Hematopoietic multipotent progenitor cell treated with erythropoietin and hydrocortisone succinate and interleukin-3 and kit ligand, for 6 days (in vitro differentiated cells): ENCODE measurements at places on chromosomes 4 and X.

DNA sequence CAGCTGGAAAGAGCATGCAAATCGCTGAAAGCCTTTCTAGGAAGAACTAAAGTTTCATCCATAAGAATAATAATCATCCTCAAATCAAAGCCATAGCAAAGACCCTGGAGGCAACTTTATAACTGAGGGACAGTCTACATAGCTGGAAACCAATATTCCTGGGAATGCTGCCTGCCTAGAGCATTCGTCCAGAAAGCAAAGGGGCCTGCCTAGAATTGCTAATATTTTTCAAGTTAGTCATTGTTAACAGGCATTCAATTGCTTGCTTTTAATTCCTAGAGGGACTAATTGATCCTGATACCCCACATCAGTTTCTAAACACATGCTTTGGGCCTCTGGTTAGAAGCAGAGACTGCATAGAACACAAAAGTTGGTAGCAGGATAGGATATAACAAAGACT, 4.2 kb upstream of the PPARGC1A start:
- no peak for DNase-seq

- DNase-seq: peak; percentile 2
Measured at GRCh38 chr4:100190643-100191600, 654 bp upstream of the DDIT4L start.

- DNase-seq: peak; percentile 81
Measured at GRCh38 chr4:119286377-119287002, 35.4 kb downstream of the FABP2 start.

DNA sequence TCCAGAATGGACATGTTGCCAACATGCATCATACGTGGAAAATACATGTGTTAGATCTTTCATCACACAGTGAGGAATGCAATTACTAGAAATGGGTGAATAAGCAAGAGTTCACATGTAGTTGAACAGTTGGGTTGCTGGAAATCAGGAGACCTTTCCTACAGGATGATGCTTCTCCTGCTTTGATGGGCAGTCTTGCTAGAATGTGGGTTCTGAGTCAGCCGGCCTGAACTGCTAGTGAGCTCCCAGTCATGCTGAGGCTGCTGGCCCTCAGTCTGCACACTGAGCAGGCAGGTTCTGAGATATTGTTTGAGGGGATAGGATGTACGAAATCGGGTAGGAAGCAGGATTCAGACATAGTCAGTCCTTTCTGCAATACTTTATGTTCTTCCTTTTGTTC, 20.2 kb downstream of the MSL3 start:
- DNase-seq: no peak

GRCh38 chrX:55135171-55135570, 46.4 kb downstream of the PAGE2 start:
- DNase-seq: peak; percentile 62

GRCh38 chr4:99949034-99949998, 759 bp downstream of the H2AZ1 start:
- peak; percentile 99 for DNase-seq

- no peak for DNase-seq
Measured at GRCh38 chrX:74187211-74187610, 116.8 kb upstream of the ZCCHC13 start.

- no peak for DNase-seq
Measured at GRCh38 chrX:127459790-127460189, 592.4 kb downstream of the ACTRT1 start.

DNA sequence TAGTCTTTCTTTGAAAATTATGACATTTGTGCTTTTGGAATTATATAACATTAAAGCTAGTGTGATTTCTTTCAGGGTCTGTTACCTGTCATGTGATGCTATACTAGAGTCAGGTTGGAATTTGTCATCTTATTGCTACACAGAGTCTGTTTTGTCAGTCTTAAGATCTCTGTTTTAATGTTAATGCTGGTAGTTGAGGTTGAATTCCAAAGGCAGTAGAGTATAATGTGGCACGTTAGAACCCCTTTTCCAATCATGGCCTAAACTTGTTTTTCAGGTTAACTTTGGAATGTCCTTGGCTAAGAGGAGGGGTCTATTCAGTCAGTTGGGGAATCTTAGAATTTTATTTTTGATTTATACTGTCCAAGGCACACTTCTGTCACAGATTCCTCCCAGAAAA, 258.5 kb downstream of the PABPC4L start:
- no peak for DNase-seq

- DNase-seq: peak; percentile 55
Measured at GRCh38 chr4:41258783-41259182, 2.1 kb downstream of the UCHL1 start.

DNA sequence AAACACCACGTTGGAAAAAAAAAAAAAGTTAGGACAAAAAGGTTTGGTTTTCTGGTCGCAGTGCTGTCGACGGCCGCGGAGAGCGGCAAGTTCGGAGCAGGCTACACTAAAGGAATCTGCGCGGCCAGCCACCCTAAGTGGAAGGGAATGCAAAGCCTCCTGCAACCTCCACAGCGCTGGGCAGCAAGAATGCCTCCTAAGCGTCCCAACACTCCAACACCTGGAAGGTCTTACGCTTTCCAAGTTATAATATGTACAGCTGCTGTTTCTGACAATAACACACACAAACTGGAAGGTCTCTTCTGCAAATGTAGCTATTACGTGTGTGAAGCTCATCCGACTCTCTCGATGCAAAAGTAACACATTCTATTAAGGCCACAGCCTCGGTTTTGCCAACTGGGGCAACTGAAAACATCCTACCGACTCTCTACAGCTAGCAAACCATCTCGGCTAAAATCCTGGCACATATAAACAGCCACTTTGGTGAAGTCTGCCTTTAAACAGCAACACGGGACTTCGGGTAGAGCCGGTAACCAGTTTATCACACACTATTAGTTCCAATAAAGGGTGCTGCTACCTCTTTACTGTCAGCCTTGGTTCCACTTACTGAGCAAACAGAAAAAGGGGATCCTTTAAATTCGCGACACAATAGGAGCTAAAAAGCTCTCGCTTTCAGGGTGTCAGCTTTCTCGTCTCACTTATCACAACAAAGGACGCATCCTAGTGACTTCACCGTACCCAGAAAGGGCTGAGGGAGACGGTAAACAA, 895 bp downstream of the SMIM14 start:
- DNase-seq: peak; percentile 55

DNA sequence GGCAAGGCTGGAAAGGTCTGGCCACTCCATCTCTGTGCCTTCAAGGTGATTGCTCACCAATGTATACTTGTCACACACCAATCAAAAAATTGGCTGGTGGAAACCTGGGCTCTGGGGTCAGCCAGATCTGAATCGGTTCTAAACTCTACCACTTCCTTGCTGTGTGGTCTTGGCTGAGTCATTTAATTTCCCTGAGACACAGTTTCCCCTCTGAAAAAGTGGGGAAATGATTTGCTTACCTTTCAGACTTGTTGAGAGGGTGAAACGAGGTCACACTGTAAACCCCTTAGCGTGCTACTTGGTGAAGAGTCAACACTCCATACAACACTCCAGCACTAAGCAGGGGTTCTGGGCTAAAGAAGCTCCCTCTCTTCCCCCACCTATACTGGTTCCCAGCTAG, 252.3 kb upstream of the ZIC3 start:
- no peak for DNase-seq

DNA sequence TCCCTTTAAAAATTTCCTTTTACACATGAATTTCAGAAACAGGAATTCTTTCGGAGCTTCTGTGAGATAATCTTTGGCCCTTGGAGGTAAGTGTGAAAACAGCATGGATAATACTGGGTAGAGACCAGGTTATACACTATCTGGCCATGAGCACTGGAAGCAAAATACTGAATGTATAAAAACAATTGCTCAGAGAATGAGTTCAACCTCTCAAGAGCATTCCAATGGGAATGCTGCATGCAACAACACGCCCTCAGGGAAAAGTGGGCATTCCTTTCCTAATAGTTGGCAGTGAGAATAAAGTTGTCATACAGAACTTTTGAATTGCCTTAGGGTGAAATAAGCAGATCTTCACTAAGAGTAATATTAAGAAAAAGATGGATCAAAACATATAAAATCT, 574.8 kb upstream of the DIPK2B start:
- no peak for DNase-seq

- no peak for DNase-seq
Measured at GRCh38 chrX:78708816-78709215, 38.7 kb upstream of the LPAR4 start.

DNA sequence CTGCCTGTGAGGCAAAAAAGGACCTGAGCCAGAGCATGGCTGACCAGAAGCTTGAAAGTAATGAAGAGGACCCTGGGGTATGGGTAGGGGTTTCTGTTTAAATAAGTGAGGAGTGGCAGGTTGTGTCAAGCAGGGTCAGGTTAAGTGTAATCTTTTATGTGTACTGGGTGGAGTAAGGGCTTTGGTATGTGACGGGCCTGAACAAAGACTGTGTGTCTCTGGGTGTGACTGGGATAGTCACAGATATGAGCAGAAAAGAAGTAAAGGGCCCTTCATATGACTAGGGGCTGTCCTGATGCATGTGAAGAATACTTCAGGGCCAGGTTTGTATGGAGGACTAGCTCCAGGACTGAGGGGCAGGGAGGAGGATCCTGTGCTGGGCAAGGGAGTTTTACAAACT, 82.4 kb downstream of the ITIH6 start:
- DNase-seq: no peak

- DNase-seq: no peak
Measured at GRCh38 chrX:8946563-8946962, 87.4 kb downstream of the FAM9B start.

DNA sequence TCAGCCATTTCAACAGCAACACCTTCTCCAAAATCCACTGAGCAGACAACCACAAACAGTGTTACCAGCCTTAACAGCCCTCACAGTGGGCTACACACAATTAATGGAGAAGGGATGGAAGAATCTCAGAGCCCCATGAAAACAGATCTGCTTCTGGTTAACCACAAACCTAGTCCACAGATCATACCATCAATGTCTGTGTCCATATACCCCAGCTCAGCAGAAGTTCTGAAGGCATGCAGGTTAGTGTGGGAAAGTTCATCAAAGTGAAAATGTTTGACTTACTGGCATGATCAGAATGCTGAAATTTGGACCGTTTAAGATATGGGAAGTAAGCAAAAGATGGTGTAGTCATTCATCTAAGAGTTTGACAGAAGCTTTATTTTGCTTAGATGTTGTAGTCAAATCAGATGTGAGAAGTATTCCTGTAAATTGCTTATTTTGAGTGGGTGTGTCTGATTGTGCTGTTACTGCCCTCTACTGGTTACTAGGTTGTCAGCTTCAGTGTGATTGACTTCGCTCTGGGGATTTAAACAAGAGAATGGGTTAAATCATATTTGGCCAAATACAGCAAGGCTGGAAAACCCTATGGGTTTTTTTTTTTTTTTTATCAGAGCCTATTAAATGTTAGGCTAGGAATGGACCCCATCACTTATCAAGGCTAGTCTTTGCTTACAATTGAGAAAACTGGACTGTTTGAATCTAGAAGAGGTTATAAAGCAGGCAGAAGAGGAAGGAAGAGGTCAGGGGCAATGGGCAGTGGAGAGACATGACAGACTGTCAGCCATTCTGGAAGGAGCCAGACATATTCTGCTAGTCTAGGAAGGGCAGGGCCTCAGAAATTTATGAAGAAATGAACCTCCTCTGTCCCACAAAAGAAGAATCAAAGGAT, 130.3 kb downstream of the DIPK2B start:
- DNase-seq: peak; percentile 69

DNA sequence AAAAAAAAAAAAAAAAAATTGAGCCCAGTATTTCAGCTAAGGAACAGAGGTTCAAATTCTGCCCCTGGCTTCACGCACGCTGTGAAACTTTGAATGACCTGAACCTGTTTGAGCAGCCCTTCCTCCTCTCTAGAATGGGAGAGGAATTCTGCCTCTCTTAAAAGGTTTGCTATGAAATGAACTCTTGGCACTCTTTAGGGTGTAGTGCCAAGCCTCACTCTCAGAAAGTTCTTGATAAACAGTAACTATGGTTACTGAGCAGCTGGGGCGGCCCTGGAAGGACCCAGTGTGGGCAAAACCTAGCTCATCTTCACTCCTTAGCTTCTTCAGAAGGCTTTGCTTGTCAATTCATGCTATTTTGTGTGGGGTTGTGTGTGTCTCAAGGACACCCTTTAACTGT, 73.7 kb downstream of the GEMIN8 start:
- DNase-seq: no peak

GRCh38 chr4:123846092-123846491, 449.5 kb downstream of the SPRY1 start:
- DNase-seq: no peak

GRCh38 chr4:138759554-138759902, 256.1 kb upstream of the NOCT start:
- no peak for DNase-seq

- peak; percentile 26 for DNase-seq
Measured at GRCh38 chr4:148445071-148445859, 3.1 kb upstream of the NR3C2 start.

DNA sequence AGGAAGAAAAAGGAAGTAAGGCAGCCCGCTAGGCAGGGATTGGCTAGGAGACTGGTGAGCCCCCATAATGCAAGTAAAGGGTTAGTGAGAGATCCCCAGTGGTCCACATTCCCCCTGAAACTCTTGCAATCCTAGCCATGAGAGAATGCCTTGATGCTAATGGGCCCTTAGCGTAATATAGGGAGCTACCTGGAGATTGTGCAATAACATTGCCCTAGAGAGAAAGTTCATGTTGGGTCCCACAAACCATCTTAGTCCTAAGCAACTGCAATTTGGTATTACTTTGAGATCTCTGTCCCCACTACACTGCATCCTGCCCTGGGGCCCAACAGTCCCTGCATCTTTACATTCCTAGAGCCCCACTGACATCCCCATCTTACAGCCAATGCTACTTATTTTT, 188.5 kb downstream of the KLHL4 start:
- DNase-seq: no peak

- DNase-seq: no peak
Measured at GRCh38 chrX:40470830-40471429, 109.8 kb upstream of the ATP6AP2 start.

DNA sequence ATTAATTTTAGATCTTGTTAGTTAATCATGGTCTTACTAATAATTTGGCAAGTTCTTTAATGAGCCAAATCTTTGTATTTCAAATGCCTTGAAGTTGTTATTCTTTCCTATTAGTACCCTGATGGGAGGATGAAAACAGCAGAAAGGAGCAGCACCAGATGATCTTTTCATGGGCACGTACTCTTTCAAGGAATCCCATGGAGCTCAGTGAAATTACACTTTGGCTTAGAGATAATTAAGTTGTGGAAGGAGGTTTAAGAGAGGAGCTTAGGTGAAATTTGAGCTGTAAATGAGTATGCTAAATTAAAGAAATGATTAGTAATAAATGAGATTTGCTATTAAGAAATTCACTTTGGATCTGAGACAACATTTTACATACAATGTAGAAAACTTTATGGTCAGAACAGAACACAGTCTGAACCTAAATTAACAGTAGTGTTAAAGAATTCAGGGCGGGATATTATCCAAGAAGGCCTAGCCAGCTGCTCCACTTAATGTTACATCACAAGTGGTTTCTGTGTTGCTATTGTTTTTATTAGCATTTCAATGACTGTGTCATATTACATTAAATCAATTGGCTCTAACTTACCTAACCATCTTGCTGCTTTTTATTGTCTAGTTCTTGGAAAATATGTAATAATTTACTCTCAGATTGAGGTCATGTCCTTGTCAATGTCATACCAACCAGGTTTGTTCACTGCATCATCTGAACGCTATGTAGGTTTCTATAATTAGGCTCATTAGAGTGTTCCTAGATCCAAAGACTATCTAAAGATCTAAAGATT, 3.9 kb downstream of the MTHFD2L start:
- DNase-seq: no peak
